ENCODE measurements at places on chromosomes 5 and 9.

DNA sequence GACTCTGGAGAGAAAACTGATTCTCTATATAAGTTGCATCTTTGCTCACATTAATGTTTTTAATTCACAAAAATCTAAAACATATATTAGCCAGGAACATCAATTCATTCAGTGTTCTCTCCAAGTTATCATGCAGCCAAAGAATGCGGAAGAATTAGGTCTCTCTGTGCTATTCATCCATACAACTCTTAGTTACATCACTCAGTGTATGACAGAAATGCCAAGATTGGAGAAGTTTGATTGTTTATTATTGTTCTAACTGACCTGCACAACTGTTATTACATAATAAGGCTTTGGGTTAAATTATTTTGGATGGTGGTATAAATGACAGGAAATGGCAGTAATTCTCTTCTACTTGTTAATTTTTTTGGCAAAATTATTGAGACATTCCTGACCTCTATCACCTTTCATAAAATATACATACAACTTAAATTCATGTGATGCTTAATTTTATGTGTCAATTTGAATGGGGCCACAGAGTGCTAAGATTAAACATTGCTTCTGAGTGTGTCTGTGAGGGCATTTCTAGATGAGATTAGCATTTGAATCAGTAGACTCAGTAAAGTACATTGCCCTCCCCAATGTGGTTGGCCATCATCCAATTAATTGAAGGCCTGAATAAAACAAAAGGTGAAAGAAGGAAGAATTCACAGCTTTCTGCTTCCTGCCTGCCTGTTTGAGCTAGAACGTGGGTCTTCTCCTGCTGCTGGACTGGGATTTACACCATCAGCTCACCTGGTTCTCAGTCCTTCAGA lies 70.2 kb downstream of the NR2F1-AS1 start:
- DNase-seq, result no peak

DNA sequence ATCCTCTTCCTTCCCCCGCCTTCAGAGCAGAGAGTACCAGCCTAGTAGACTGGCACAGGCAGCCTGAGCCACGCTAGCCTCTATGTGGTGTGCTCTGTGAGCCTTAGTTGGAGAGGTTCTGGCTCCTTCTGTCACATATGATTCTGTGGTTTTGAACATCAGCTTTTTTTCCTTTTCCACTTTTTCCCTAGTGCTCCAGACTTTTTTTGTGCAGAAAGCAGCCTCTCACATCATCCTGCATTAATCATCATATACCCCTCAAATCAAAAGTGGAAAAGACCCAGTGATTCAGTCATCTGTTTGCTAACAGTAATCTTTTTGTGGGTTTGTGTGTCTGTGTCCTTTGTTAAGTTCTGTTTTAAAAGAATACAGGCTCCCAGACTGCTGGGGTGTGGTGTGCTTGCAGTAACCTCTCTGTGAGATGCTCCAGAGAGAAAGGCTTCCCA lies 663.9 kb upstream of the RGMB start:
- no peak for DNase-seq

DNA sequence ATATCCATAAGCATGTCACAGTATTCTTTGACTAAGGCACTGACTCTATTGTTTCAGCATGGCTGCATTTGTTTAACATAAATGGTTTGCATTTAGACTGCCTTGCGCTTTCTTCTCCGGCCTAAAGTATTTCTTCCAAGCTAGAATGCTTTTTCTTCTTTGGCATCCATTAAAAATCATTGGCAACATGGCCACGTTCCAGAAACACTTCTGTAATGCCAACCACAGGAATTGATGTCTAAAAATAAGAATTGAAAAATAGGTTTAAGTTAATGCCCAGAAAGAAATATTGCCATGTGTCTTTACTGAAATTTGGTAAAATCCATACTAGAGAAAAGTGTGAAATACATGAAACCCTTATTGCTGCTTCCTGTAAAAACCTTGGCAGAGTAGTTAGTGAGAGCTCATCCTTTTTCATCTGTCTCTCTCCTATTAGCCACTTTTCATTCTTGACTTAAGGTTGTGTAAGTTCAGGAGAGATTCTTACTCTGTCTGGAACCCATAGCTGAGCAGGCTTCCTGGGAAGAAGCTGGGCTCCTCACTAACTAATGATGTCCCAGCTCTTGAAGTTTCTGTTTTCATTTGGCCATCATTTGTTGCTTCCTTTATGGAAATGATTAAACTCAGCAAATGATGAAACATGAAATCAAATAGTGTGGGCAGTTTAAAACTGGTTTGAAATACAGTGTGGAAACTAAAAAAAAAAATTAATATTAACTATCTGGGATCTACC lies 58.2 kb upstream of the RPS23 start:
- DNase-seq, result no peak

- peak; percentile 73 for DNase-seq
These were observed 101.7 kb upstream of the FCN2 start for GRCh38 chr9:134778841-134779411.

DNA sequence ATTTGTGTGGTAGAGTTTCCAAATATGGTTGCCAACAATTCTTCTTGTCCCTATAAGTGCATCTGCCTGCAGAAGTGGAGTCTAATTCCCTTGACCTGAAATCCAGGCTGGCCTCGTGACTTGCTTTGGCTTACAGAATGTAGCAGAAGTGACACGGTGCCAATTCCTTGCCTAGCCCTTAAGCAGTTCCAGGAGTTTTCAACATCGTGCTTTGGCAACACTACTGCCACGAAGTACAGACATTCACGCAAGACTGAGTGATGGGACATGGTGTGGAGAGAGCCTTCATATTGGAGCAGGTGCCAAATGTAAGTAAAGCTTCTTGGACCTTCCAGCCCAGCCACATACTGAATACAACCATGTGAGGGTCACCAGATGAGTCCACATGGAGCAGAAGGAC lies 92.9 kb upstream of the NEK6 start:
- no peak for DNase-seq

DNA sequence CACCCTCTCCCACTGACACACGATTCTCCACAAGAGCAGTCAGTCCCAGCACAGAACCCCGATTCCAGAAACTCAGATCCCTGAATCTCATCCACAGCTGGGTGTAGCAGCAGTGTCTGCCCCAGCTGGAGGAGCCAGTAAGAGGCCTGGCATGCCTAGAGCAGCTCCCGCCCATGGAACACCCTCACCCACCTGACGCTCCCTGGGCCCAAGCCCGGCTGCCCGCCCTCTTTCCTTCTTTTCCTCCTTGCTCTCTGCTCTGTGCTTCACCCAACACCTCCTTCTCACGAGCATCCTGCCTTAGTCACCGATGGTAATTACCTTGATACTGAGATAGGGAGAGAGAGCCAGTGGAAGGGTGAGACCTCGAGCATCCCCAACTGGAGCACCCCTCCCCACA lies 8.7 kb downstream of the PCDH1 start:
- no peak for DNase-seq
